D341Med (cell line): ENCODE measurements at places on chromosomes 7 and 10.

DNA sequence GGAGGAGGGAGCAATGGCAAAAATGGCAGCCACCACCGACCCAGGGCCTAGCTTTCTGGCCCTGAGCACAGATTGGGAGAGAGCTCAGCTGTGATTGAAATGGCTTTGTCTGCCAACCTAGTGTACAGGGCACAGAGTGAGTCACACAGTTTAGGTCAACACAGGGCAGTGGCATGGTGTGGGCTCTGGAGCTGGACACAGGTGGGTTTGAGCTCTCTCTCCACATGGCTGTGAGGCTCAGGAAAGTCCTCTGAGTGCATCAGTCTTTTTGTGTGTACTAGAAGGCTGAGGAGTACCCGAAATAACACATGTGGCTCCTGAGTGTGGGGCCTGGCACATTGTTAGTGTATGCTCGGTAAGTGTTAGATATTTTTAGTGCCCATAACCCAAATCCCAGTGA is 60.2 kb upstream of the LOXL4 start:
- DNase-seq, result no peak

DNA sequence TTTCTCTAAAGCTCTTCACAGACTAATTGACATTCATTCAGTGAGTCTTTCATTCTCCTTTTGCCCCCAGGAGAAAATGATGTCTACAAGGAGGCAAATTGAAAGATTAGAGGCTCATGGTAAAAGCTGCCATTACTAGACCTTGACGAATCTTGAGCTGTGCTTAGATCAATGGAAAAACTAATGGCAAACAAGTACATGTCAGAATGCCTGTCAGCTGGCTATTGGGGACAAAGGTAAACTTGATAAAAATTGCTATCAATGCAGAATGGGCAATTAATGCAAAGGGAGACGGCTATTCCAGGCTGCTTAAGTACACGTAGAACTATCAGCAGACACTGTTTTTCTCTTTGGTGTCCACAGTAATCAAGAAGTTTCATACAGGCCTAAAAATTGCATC is 3.3 kb downstream of the ASAH2 start:
- DNase-seq, result no peak

GRCh38 chr7:132251327-132251659 is 325.0 kb downstream of the PLXNA4 start:
- no peak for DNase-seq

- DNase-seq, result peak; percentile 20
These were observed 268.9 kb downstream of the ADK start for GRCh38 chr10:74419958-74420375.

DNA sequence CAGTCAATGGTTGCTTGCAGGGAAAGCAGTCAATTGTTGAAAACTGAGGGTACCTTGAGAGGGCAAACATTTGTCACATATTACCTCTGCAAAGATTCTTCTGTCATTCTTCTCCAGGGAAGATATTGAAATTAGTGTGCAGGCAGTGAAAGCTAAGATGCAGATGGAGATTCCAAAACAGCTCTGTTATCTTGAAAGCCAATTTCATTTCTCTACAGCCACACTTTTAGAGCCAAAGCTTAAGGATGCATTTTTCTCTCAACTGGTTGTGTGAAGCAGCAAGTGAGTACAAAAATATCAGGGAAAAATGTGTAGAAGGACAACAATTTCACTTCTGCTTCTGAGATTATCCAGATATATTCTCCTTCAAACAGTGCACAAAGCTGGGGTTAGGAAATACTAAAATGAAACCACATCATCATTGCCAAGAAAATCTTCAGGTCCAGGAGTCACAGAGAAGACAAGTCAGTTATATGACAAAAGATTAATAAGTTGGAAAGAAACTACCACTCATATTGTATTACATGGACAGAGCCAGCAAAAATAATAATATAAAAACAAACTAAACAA is 16.3 kb downstream of the SGMS1 start:
- no peak for DNase-seq

- DNase-seq, result no peak
These were observed 11.6 kb downstream of the PDLIM1 start for GRCh38 chr10:95279042-95279820.

DNA sequence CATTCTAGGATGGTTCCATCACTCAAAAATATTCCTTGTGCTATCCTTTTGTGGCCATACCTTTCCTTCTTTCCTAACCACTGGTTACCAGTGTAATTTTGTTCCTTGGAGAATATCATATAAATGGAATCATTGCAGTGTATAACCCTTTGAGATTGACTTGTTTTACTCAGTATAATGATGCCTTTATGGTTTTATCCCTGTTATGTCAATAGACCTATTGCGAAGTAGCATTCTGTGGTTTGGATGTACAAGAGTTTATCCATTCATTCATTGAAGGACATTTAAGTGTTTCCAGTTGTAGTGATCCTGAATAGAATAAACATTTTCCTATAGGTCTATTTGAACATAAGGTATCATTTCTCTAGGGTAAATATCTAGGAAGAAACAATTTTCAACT is 54.2 kb downstream of the RBM33 start:
- DNase-seq, result no peak

DNA sequence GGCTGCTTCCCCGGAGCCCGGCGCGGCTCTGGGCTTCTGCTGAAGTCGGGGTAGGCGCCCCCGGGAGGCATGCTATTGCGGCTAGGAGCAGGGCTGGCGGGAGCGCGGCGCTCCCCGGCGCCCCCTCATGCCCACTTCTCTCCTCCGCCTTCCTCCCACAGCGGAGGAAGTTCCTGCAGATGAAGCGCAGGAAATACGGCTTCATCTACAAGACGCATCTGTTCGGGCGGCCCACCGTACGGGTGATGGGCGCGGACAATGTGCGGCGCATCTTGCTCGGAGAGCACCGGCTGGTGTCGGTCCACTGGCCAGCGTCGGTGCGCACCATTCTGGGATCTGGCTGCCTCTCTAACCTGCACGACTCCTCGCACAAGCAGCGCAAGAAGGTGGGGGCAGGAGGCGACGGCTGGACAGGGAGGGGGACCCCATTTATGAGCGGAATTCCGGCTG is 479 bp downstream of the CYP26A1 start:
- peak; percentile 54 for DNase-seq

GRCh38 chr7:110119883-110120581 is 970.9 kb upstream of the LRRN3 start:
- no peak for DNase-seq

GRCh38 chr7:28473571-28474281 is 61.4 kb downstream of the CREB5 start:
- no peak for DNase-seq

GRCh38 chr10:129391464-129391863 is 75.6 kb upstream of the MGMT start:
- DNase-seq, result no peak

DNA sequence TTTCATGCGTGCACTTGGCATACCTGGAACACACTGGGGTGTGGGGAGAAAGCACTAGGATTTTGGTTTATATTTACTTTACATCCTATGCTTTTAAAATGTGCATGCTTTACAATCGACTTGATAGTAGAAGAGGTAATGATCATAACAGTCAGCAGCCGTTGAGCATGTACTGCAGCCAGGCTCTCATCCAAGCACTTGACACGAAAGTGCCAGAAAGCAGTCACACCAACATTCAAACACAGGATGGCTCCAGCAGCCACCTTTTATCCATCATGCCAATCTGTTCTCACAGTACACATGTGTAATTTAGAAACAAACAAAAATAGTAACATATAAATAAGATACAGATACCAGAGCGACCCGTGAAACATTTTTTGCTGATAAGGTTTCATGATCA is 1.2 kb upstream of the FAM241B start:
- no peak for DNase-seq

DNA sequence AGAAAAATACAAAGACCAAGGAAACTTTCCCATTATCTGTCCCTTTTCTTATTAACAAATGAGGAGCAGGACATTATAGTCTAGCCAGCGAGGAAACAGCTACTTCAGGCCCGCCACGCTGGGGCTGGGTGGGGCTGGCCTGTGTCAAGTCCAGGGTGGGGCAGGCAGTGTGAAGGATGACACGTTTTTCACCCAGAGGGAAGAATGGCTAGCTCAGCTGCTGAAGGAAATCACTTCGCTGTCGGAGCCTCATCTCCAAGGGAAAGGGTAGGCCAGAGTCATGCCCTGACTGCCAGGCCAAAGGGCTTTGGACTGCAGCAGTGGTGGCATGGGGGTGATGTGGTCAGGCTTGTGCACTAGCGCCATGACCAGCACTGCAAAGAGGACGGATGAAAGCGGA is 24.4 kb downstream of the COL13A1 start:
- no peak for DNase-seq

GRCh38 chr7:130904031-130904757 is 170.2 kb upstream of the KLF14 start:
- DNase-seq, result no peak

DNA sequence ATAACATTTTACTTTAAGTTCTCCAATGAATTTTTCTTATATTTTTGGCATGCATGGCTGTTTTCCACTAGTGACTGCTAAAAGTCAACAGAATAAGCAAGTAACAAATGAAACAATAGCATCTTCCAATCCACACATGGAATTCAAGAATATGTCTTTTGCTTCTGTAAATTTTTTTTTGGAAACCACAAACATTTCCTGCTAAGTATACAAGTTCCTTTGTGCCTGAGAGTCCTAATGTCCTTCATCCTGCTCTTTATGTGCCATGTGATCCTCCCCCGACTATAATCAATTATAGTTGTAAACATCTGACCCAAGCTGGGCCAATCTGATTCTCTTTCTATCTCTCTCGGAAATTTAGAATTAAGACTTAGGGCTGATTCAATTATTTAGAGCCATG is 61.2 kb downstream of the PPP1R3C start:
- no peak for DNase-seq

GRCh38 chr7:21141476-21141875 is 286.4 kb upstream of the SP4 start:
- DNase-seq, result no peak

GRCh38 chr10:64648915-64649314 is 1127.7 kb downstream of the REEP3 start:
- DNase-seq, result peak; percentile 8

- peak; percentile 62 for DNase-seq
These were observed 235.0 kb upstream of the PLPP4 start for GRCh38 chr10:120221873-120222485.

- DNase-seq, result no peak
These were observed 205.7 kb upstream of the GRM3 start for GRCh38 chr7:86437951-86438450.

GRCh38 chr10:118729641-118730258 is 25.0 kb downstream of the CACUL1 start:
- no peak for DNase-seq

DNA sequence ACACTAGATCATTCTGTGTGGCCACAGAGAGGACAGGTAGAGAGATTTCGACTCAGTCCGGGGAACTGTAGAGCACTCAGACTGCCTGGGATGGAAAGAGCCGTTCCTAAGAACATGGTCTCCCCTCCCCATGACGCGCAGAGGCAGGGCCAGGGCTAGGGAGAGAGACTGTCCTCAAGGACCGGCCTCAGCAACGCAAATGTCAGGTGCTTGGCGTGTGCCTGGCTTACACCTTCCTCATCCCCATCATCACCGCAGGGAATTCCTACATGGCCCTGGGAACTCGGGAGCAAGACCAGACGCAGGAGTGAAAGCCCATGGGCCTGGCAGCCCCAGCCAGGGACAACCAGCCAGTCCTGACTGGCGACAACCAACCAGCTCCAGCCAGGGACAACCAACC is 55.6 kb downstream of the PROSER2 start:
- DNase-seq, result no peak

DNA sequence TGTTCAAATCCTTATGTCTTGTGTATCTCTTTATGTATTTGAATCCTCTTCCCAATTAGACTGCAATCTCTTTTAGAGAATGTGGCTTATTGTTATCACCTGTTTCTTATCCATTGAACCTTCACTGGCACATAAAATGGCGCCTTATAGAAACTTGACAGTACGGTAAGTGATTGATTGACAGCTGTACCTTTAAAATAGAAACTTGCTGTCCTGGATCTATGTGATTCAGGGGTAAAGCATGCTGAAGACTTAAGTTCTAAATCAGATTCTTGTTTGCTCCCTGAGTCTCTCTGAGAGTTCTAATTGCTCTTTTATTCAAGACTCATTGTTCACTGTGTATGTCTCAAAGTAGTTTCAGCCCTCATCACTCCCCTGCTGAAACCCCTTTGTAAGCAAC is 91.3 kb downstream of the CACNB2 start:
- DNase-seq, result no peak

DNA sequence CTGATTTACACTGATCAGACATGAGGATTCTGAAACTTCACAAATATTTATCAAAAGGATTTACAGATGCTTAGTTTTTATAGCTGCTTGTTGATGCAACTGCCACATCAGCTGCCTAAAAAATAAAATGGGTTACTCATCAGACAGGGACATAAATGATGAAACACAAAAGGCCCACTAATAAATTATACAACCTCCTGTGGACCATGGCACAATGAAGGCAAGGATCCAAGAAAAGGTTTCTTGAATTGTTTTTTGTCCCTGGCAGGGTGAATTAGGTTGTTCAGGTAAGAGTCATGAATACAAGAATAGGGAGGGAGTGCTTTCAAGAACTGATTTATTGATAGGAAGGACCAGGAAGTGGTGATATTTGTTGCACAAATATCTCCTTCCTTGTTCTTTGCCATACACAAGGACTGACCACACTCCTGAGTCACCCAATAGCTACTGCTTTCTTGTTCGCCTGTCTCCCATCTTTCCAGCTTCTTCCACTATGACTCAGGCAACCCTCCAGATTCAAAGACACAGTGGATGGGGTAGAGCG is 234.5 kb downstream of the AHR start:
- no peak for DNase-seq

DNA sequence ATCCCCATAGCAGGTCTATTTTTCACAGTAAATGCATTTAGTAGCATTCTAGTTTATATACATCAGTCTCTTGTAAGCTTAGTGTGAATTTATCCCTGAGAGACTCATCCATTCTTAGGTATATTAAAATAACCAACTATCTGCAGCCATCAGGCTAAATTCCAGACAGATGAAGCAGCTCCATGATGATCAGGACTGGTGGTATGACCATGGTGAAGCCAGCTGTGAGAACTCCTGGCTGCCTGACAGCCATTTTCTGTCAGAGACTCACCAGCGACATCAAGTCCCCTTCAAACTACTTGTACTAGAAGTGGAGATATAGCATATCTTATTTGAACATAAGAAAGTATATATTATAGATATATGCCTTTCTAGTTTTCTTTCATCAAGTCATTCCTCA is 70.3 kb upstream of the GSDME start:
- DNase-seq, result no peak

DNA sequence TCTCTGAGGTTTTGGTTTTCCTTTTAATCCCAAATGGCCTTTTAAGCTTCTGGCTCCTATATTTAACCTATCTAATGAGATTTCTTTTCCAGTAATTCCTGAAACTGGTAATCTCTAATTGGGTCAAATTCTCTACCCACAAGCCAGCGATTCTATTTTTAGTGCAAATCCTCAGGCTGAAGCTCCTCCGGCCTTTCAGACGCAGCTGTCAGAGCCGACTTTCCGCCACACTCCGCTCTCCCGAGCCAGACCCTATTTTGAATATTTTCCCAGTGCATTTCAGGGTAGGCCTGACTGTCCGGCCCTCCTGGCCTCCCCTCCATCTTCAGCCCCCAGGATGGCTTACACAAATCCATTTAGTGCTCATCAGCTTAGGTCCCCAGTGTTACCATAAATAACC is 9.7 kb upstream of the ADCY1 start:
- peak; percentile 65 for DNase-seq

- no peak for DNase-seq
These were observed 63.8 kb downstream of the GRB10 start for GRCh38 chr7:50718876-50719275.

GRCh38 chr7:101939136-101939695 is 121.8 kb downstream of the CUX1 start:
- DNase-seq, result no peak

- no peak for DNase-seq
These were observed 46.6 kb upstream of the PODXL start for GRCh38 chr7:131602994-131603372.
